ENCODE measurements at places on chromosomes 13 and 19.

DNA sequence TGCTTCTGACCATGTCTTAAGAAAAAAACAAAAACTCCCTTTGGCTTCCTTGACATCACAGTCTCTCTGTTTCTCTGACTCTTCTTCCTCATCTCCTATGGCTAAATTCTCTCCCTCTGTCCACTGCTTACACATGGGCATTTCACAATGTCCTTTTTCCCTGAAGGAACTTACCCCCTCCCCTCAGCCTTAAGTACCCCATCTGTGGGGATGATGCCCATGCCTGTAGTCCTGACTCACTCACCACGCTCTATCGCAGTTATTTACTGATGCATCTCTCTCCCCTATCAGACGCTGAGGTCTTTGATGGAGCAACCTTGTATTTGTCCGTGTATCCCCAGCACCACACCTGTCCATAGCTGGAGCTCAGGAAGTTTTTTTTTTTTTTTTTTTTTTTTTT lies 32.4 kb downstream of the ACTN4 start:
- no peak for DNase-seq

- DNase-seq, result no peak
Observed at GRCh38 chr13:27264648-27265047, 6.0 kb upstream of the RASL11A start.

GRCh38 chr13:28792992-28793391 lies 27.1 kb upstream of the MTUS2 start:
- no peak for DNase-seq

- DNase-seq, result no peak
Observed at GRCh38 chr19:46731007-46731501, 14.1 kb upstream of the PRKD2 start.

DNA sequence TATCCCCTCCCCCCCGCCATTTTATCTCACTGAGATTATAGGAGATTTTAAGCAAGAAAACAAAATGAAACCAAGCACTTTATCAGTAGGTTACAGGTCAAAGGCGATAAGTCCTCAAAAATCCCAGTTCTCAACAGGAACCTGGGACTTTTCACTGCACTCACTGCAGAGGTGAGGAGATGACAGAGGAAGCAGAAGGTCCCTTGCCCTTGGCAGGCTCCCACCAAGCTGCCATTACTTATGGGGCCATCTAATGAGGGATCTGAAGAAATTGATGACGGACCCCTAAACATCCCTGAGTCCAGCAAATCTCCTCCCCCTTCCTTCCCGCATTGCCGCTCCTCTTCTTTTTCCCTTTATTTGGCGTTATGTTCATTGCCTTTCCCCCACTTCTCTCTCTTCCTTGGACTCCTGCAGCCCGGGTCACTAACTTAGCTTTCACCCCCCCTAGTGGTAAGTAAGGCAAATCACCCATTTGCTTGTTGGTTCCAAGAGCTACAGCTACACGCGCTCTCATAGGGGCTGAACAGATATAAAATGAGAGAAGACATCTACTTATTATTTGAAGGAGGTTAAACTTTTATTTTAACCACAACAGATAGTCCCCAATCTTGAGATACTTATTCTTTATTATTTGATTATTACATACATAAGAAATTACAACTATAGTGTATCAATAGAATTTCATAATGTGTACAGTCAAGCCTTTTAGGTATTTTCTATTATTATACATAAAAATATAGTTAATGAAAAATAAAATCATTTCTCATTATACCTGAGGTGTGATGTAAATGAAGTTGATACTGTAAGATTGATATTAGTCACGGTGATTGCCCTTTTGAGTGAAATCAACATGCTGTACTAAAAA lies 52.0 kb upstream of the ARGLU1 start:
- peak; percentile 57 for DNase-seq

DNA sequence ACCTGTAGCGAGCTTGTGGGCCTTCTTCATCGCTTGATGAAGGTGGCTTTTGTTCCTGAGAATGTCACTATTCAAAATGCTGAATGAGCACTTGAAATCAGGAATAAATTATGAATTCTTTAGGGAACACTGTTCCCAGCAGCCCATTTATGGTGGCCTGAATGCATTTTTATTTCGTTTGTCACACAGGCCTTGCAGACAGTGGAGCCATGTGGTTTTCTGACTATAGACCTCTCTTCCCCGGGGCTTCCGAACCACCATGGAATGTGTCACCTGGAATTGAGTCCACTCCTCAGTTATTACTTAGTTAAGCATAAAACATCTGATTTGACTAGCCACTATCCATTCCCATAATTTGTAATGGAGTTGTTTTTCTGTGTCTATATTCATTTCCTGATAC lies 396.9 kb downstream of the IRS2 start:
- no peak for DNase-seq

DNA sequence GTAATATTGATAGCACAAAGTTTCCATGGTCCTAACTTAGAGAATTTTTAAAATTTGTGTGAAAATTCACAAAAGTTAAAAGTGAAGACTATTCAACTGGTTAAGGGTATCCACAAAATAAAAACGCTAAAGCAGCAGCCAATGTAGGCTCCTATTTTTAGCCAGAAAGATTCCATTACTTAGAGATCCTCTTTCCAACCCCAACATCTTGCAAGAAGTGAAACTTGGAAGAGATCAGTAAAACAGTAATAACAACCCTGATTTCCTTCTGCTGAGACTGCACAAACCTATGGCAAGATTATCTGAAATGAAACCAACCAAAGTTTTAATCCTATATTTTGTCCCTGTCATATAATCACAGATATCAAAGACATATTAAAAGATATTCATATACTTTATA lies 8.5 kb downstream of the TBC1D4 start:
- no peak for DNase-seq

- no peak for DNase-seq
Observed at GRCh38 chr13:21133077-21133476, 43.3 kb downstream of the SKA3 start.

GRCh38 chr13:20157151-20157796 lies 3.6 kb downstream of the GJA3 start:
- DNase-seq, result no peak

- DNase-seq, result no peak
Observed at GRCh38 chr13:78680576-78681350, 21.8 kb upstream of the OBI1 start.

- no peak for DNase-seq
Observed at GRCh38 chr13:105952973-105953290, 582.5 kb downstream of the EFNB2 start.

DNA sequence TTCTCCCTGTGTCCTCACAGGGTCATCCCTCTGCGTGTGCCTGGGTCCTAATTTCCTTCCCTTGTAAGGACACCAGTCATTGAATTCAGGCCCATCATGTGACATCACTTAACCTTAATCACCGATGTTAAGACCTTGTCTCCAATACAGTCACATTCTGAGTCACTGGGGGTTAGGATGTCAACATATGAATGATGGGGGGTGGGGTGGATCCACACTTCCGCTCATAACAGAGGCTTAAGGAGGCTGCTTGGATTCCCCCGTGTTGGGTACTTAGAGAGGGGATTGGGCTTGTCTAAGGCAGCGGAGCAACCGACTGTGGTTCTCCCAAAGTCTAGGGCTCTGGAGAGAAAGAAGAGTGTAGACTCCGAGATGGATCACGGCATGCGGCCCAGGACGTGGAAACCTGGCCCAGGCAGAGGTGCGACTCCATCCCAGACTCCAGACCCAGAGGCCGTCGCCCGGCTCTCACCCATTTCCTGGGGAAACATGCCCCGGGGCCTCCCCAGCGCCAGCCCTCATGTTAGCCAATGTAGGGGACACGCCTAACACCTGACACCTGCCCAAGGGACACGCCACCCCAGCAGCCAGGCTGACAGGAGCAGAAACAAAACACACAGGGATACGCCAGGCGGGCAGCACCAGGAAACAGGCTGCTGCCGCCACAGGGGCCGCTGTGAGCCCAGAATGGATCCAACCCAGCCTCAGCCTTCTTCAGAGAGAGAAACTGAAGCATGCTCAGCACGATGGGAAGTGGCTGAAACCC lies 17.1 kb upstream of the IGLON5 start:
- no peak for DNase-seq

GRCh38 chr19:7681340-7682174 lies 924 bp downstream of the TRAPPC5 start:
- DNase-seq, result peak; percentile 27

DNA sequence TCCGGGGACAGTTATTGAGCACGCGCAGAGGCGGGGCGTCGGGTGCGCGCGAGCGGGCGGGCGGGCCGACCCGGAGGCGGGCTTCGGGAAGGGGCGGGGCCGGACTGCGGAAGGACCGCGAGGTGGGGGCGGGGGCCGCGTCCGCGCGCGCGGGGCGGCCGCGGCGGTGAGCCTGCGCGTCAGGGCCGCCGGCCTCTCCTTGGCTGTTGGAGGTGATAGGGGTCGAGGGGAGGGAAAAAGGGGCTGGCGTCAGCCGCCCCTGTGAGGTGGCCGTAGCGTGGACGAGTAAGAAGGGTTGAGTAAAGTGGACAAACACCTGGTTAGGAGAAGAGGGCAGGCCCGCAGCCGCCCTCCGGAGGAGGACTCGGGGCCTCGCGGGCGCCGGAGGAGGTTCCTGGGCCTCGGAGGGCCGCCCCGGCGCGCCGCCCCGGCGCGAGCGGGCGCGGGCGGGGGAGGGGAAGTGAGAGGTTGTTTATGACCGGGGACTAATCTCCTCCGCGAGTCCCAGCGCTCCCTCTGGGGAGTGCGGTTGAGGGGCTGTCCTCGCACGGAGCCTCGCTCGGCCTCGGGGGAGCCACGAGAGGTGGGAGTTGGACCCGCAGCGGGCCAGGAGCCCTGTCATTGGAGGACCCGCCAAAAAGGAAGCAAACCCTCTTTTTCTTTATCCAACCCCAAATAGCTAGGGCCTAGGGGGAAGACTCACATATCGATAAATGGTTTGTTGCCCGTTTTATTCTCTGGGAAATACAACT lies 547 bp upstream of the INTS6 start:
- DNase-seq, result peak; percentile 82

- no peak for DNase-seq
Observed at GRCh38 chr19:23183251-23183650, 66.4 kb downstream of the ZNF730 start.

- DNase-seq, result no peak
Observed at GRCh38 chr13:44136696-44137268, 236.8 kb upstream of the SERP2 start.

DNA sequence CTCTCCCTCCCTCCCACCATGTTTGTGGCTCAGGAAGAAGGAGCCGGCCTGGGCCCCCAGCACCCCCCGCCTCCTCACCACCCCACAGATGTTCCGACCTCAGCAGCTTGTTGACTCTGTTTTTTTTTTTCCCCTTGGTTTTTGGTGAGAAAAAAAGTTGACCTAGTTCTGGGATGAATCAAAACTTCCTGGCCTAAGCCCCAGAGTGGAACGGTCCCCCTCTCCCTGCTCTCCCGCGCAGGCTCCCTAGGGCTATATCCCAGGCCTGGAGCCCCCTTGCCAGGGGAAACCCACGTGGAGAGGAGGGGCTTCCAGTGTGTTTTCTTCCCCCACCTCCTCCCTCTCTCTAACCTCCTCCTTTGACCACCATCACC lies 4.0 kb downstream of the COL5A3 start:
- DNase-seq, result no peak

DNA sequence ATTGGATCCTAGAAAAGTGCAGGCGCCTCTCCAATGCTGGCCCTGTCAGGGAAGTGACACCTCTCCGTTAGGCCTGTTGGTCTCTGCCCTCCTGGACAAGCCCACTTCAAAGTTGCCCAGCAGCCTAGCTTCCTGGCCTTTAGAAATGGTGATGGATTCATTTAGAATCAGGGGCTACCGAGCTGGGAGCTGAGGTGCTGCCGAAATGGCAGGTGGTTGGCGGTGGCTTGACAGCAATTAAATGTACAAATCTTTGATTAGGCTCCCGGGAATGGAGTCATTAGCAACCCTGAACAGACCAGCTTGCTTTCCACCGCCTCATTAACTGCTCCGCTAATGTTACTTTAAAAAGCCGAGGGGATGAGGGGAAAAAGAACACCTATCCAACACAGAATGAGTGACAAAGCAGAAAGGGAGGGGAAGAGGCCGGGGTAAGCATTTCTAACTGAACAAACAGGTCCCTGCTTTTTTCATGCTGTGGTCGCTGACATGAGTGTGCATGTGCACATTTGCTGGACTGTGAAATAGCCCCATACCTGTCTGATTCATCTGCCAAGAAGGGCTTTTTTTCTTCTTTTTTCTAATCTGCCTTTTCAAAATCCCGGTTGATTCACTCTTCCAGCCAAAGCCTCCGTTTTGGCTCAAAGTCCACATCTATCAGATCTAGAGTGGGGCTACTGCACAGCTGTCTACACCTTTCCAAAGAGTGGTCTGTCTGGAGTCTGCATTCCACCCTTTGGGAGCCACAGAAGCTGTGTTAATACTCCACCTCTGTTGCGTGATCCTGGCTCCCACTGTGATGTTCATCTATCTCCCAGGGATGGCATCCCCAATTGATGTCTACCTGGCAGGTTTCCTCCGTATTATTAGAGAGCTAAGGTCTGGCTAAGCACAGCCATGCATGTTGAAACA lies 431.9 kb downstream of the COG6 start:
- peak; percentile 78 for DNase-seq

DNA sequence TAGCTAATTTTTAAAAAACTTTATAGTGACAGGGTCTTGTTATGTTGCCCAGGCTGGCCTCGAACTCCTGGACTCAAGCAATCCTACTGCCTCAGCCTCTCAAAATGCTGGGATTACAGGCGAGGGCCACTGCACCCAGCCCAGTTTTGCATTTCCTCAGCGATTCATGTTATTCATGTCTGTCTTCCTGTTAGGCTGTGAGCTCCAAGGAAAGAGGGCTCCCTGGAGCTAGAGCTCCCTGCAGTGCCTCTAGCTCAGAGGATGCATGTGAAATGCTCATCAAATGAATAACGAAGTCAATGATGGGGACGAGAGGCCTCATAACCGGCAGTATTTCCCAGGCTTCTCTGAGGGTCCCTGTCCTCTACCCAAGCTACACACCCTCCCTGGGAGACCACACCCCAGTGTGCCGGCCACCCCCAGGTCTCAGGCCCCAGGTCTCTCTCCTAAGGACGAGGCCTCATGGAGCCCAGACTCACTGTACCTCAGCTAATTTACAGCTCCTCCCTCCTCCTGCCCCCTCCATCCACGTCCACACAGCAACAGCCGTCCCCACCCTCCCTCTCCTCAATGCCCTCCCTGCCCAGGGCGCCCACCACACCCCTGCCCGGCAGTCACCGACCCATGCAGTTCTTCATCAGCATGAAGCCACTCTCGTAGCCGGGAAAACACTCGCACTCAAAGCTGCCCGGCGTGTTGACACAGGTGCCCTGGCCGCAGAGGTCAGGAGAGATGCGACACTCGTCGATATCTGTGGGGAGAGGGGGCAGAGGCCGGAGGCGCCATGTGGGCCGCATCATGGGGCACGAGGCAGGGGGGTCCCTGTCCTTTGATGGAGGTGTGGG lies 28.5 kb downstream of the FBN3 start:
- no peak for DNase-seq

GRCh38 chr19:49106648-49107135 lies 7.5 kb upstream of the LIN7B start:
- DNase-seq, result peak; percentile 45
